ENCODE measurements at places on chromosomes 6 and 20.

- no peak for DNase-seq
Measured at GRCh38 chr6:165181951-165182414, 127.4 kb downstream of the C6orf118 start.

DNA sequence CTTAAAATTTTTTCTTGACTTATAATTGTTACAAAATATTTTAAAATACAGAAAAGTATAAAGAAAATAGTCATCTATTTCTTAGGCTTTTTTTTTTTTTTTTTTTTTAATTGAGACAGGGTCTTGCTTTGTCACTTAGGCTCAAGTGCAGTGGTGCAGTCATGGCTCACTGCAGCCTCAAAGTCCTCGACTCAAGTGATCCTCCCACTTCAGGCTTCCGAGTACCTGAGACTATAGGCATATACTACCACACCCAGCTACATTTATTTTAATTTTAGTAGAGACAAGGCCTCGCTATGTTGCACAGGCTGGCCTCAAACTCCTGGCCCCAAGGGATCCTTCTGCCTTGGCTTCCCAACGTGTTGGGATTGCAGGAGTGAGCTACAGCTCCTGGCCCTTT is 5.3 kb upstream of the ACAT2 start:
- no peak for DNase-seq

DNA sequence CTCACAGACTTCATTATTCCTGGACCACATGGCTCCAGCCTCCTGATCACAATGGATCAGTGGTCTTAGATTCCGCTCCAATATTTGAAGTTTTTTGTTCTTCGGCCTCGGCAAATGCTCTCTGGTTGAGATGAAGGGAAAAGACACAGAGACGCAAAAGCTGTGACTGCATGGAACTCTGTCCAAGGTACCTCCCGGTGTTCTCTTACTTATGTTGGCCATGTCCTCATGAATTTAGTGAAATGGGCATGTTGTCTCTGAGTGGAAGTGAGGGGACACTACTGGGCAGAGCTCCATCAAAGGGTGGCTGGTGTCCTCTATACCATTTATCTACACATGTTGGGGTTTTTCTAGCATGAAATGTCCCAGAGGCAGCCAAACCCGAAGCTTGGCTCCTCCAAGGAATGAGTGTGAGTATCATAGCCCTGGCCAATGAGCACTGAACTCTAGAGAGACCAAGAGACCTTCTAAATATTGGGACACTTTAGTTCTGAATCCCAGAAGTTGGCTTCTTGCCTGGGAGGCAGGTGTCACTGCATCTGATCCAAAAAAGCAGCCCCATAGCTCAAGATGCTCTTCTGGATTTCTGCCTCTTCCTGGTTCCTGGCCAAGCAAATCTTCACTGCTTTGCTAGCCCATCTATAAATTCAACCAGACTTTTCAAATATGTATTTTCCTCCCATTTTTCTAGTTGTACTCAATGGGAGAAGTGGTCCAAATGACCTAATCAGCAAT is 34.1 kb downstream of the HLA-G start:
- no peak for DNase-seq

- no peak for DNase-seq
Measured at GRCh38 chr20:62635852-62636251, 6.5 kb upstream of the SLCO4A1 start.

DNA sequence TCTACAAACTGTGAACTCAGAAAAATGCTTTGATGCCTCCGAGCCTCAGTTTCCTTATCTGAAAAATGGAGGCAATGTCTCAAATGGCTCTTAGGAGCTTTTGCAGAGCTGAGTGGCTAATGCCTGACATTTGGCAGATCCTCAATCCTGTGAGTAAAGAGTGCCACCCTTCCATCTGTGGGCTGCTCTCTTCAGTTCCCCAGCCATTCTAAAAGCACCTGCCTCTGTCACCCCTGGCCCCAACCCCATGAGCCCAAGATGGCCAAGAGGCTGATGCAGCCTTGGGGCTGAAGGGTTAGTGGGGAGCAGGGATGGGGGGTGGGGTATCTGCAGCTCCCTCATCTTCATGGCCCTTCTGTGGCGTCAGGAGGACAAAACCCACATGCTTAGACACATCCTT is 14.5 kb upstream of the GUCA1A start:
- DNase-seq, result no peak

- DNase-seq, result no peak
Measured at GRCh38 chr6:149254253-149254652, 63.3 kb upstream of the TAB2 start.

- no peak for DNase-seq
Measured at GRCh38 chr20:21632031-21632734, 73.3 kb upstream of the PAX1 start.

DNA sequence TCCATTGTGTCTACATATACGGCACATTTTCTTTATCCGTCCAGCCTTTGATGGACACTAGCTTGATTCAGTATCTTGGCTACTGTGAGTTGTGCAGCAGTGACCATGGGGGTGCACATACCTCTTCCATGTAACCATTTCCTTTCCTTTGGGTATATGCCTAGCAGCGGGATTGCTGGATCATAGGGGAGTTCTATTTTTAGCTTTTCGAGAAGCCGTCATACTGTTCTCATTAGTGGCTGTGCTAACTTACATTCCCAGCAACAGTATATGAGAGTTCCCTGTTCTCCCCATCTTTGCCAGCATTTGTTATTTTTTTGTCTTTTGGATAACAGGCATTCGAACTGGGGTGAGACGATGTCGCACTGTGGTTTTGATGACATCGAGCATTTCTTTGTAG is 395.0 kb downstream of the SMOC2 start:
- DNase-seq, result no peak

- DNase-seq, result no peak
Measured at GRCh38 chr6:44221961-44222335, 1.4 kb upstream of the SLC29A1 start.

- DNase-seq, result no peak
Measured at GRCh38 chr6:165729307-165729936, 66.4 kb upstream of the PDE10A start.

- no peak for DNase-seq
Measured at GRCh38 chr6:36920546-36920945, 34.0 kb upstream of the PI16 start.

DNA sequence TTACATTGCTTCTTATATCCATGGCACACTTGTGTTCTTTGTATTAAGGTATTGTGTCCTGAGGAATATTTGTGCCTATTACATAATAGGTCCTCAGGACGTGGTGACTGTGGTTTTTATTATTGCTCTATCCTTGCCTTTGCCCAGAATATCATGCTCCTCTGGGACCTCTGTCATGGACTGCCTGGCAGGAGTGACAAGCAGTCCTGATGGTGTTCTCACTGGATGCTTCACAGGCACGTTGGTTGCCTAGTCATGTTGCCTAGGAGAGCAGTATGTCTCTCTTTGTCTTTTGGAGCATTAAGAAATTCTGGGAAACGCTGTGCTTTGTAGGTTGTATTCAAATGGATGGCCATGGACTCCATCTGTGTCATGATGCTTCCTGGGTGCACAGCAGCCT is 24.7 kb upstream of the MROH8 start:
- DNase-seq, result no peak

DNA sequence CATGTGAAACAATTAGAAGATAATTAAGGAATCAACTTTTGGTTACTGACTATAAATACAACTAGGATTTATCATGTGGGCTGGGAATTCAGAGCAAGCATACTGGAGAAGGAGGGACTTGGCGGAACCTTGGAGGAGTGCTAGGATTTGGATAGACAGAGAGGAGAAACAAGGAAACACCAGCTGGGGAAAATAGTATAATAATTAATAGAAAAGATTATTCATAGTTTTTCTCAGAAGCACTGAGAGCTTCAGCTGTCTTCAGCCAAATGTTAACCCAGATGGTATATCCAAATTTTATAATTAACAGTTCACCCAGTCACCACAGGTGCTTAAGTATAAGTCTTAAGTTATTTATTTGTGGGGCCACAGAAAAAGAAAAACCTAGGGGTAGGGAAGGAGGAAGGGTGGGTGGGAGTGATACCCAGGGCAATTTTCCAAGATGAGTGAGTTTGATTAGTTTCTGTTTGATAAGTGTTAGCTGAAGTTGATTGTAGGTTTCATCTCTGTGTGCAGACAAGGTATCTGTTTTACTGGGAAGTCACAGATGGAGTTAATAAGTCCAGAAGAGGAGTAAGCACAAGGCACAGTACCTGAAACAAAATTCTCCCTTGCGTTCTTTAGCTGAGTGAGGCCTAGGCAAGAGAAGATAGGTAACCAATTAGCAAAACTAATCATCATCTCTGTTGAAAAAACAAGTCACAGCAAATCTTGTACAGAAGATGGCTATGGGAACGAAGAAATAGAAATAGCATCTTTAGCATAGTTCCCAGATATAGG is 175.5 kb downstream of the TFAP2B start:
- DNase-seq, result no peak

GRCh38 chr20:4299773-4300172 is 284.4 kb upstream of the RNF24 start:
- DNase-seq, result no peak

DNA sequence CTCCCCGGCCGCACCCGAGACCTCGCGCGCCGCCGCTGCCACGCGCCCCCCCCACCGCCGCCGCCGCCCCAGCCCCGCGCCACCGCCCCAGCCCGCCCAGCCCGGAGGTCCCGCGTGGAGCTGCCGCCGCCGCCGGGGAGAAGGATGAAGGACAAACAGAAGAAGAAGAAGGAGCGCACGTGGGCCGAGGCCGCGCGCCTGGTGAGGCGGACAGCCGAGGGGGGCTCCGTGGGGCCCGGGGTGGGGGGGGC is 426 bp downstream of the ASXL1 start:
- DNase-seq, result no peak

DNA sequence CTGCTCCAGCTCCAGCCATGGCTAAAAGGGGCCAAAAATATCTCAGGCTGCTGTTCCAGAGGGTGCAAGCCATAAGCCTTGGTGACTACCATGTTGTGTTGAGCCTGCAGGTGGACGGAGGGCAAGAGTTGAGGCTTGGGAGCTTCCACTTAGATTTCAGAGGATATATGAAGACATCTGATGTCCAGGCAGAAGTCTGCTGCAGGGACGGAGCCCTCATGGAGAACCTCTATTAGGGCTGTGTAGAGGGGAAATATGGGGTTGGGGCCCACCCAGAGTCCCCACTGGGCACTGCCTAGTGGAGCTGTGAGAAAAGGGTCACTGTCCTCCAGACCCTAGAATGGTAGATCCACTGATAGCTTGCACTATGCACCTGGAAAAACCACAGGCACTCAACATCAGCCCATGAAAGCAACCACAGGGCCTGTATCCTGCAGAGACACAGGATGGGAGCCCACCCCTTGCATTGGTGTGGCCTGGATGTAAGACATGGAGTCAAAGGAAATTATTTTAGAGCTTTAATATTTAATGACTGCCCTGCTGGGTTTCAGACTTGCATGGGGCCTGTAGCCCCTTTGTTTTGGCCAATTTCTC is 70.5 kb downstream of the NINL start:
- DNase-seq, result no peak

GRCh38 chr20:39778431-39778830 is 816.3 kb downstream of the DHX35 start:
- DNase-seq, result no peak

DNA sequence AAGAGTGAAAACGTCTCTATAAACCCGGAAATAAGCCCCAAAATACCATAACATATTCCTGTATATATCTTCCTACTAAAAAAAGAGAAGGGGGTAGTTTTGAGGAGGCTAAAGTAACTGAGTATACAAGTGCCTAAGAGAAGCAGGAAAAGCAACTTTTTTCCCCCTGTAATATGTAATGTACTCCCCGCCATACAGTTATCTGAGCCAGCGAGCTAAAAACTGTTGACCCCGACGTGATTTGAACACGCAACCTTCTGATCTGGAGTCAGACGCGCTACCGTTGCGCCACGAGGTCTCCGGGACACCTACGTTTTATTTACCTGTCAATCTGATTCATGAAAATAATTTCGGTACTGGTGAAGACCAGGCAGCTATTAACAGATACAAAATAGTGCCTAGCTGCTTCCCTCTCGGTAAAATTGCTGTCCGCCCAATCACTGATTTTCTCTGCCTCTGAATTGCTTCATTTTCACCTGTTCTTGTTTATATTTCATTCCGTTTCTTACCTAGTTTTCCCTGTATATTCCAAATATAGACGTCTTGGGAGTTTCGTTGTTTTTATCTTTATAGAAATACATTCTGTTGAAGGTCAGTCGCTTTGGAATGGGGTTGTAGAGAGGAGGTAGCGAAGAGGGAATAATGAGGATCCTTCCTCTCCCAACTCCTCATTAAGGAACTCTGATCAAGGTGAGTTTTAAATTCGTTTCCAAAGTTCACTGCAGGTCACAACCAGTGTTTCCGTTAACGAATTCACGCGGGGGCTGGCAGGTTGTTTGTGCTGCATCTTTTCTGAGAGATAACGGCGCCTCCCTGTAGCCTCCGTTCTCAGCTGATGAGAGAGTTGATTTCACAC is 33.6 kb upstream of the BTN3A2 start:
- DNase-seq, result no peak

- DNase-seq, result no peak
Measured at GRCh38 chr6:106811088-106811686, 163.3 kb downstream of the CD24 start.

GRCh38 chr6:138864343-138864890 is 68.5 kb downstream of the ECT2L start:
- no peak for DNase-seq

GRCh38 chr6:157962601-157963302 is 18.9 kb upstream of the SYNJ2 start:
- DNase-seq, result peak; percentile 60

GRCh38 chr6:132227904-132228303 is 173.4 kb downstream of the MOXD1 start:
- no peak for DNase-seq

- DNase-seq, result no peak
Measured at GRCh38 chr6:10460096-10460495, 45.2 kb upstream of the TFAP2A start.

DNA sequence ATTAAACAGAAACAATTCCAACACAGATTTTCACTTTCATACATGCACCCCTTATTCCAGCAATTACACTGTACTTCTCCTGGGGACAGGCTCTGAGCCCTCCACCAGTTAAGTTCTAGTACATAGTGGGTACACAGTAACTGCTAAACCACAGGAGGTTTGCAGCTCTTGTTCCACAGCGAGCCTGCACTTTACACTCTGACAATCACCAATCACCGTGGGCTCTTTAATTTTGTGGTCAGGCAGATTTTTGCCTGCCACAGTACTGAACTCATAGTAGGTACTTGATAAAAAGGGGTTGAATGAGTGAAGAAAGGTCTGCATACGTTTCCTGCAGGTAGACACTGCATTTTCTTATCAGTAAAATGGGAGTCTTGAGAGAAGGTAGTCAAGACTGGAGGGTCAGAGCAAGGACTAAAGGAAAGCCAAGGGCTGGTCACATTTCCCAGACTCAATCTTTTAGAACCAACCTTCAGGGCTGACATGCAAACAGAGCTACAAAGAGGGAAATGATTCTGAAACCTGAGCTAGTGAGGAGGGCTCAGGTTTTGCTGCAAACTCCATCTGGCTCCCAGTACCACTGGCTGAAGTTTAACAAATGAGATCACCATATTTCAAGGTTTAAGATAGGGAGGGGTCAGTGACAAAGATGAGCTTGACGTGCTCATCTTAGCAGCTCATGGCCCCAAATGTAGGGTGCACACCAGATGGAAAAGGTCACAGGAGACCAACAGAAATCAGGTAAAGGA is 404.6 kb downstream of the BTBD9 start:
- DNase-seq, result no peak

- DNase-seq, result no peak
Measured at GRCh38 chr20:60281295-60281694, 323.1 kb downstream of the CDH26 start.

GRCh38 chr20:59718751-59719150 is 114.4 kb downstream of the PHACTR3 start:
- no peak for DNase-seq
